Renal pelvis (tissue), 12 donors: ENCODE measurements at places on chromosomes 2 and 18.

- DNase-seq: no peak
These were observed 32.6 kb downstream of the MAP2 start for GRCh38 chr2:209456489-209456888.

GRCh38 chr18:71784777-71785176, 759.4 kb downstream of the CBLN2 start:
- no peak for DNase-seq

DNA sequence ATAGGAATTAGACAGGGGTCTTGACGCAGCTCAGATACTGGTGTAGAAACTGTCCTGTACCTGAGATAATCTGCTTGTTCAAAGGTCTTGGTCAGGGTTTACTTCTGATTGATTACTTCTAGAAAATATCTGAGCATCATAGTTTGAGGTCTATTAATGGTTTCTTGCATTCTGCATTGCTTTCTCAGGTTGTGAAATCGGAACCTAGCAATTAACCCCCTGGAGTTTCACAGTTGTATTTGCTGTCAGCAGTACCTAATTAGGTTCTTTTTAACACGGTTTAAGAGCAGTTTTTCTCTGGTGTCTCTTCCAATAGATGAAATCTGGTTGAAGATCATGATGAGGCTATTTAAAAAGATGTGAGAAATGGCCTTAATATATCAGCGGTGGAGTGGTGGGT, 428.6 kb upstream of the SYT4 start:
- no peak for DNase-seq

GRCh38 chr2:185381631-185382030, 357.0 kb upstream of the FSIP2 start:
- DNase-seq: no peak

GRCh38 chr2:30865892-30866681, 58.8 kb upstream of the CAPN13 start:
- no peak for DNase-seq

GRCh38 chr2:128474036-128474955, 155.6 kb upstream of the HS6ST1 start:
- no peak for DNase-seq

- no peak for DNase-seq
These were observed 23.0 kb downstream of the CYTIP start for GRCh38 chr2:157420771-157421323.

DNA sequence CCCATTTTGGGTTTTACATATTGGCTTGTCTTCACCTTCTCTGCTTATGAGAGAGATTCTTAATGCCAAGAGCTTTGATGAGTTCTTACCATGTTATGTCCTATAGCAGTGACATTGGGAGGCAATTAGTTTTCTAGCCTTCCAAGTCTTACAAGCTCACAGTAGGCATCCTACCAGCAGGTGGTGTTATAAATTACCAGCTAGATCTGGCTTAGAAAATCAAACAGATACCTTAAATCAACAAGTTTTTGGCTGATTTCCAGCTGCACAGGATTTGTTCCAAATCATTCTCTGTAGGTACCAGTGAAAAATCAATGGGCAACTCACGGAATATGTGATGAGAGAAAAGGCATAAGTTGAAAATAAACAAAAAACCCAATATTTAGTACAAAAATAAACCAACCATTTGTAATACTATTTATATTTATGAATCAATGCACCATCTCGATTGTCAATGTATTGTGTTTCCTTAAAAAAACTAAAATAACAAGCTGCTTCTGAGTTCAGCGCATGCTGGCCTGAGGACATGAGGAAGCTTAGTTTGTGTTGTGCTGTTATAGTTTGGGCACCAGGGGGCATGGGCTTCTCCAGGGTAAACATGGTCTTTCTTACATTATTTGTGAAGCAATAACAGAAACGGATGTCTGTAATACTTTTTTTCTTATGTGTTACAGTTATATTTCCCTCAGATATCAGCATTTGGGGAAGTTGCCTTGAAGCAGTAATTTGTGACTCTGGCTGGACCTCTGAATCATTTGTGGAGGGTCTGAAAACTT, 34.1 kb upstream of the NXPH2 start:
- DNase-seq: no peak

DNA sequence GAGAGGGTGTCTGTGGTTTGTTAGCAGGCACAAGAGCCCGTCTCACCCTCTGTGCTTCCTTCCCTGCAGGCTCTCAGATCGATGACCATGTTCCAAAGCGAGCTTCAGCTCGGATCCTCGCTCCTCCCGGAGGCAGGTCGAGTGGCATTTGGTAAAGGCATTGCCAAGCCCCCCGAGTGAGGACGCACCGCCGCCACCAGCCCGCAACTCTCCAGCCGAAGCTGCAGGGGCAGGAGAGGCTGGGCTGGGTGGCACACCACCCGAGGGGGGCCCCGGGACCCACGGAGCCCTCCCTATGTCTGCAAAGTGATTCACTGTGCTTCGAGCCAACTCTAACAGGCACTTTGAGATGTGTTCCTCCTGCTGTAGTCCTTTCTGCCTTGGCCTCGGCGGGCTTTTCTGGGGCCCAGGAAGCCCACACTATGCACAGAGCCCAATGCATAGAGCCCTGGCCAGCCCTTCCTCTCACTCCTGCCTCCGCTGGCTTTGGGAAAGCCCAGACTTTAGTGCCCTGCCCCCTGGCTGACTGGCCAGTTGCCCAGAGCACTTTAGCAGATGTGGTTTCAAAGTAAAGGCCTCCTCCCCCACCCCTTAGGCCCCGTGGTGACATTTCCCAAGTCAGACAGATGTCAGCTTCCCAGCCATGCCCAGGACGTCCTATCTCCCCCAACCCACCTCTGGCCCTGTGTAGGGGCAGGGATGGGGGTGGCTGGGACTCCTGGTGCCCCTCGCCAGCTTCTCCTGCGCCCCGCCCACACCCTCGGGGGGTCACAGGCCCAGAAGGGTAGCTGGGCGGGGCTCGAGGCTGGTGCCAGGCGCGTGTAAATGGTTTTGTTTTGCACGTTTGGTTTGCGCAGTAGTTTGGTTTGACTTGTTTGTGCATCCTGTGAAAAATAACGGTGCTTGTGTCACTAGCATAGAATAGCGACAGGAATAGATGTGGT, 23.3 kb upstream of the MAPRE3 start:
- no peak for DNase-seq

DNA sequence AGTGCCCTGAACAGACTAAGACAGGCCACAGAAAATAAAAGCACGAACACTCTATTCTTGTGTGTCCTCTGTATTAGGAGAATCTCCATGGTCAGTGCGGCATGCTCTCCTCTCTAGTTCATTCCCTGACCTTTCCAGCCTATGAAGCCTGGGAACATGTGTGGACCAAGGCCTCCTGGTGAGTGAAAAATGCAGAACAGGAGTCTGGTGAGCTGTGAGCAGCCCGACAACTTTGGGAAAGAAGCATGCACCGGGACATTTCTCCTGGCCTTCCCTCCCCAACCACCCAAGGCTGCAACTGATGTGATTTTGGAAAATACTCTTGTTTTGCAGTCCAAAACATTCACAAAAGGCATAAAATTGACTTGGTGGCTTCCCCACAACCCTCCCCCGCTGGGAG, 878.3 kb upstream of the ID2 start:
- DNase-seq: no peak

DNA sequence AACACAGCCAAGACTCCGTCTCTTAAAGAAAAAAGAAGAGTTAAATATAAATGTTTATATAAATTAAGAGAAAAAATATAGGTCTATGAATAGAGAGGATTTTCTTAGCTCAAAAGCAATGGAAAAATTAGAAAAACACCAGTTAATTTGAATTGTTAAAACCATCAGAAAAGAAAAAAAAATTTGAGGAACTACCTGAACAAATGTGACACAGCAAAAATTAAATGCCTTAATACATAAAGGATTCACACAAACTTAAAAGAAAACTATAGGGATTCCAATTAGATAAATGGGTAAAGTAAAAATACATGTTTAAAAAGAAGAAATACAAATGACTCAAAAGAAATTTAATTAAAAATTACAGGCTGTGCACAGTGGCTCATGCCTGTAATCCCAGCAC, 147.9 kb upstream of the DNMT3A start:
- no peak for DNase-seq

- DNase-seq: no peak
These were observed 2.4 kb upstream of the MSGN1 start for GRCh38 chr2:17813742-17814473.
